ENCODE measurements at places on chromosomes 12 and 14. TPM values are rescaled to one million over a fixed set of nuclear protein-coding genes. Genes with fewer than 3 reads are reported as not detected.

DNA sequence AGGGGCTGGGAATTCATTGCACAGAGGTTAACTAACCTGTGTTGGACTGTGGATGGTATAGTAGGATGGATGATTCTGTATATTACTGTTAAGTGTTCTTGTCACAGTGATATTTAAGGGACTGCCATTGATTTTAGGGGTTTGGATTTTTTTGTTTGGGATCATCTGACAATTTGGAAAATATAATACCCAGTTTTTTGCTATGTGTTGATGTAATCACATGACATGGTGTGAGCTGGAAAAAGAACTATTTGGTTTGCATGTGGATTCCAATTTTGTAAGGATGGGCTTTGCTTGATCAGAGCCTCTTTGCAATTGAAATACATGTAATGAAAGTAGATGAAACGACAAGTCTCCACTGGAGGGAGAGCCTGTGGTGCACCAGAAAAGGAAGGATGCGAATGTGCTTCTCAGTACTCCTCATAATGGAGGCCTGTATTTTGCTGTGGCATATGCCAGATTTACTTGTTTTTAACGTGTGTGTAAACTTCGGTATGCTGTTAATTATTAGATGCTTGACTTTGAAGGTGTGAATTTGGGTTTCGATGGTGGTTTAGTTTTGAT is 2.7 kb downstream of the DYRK2 start:
- DNase-seq = peak; percentile 46

DNA sequence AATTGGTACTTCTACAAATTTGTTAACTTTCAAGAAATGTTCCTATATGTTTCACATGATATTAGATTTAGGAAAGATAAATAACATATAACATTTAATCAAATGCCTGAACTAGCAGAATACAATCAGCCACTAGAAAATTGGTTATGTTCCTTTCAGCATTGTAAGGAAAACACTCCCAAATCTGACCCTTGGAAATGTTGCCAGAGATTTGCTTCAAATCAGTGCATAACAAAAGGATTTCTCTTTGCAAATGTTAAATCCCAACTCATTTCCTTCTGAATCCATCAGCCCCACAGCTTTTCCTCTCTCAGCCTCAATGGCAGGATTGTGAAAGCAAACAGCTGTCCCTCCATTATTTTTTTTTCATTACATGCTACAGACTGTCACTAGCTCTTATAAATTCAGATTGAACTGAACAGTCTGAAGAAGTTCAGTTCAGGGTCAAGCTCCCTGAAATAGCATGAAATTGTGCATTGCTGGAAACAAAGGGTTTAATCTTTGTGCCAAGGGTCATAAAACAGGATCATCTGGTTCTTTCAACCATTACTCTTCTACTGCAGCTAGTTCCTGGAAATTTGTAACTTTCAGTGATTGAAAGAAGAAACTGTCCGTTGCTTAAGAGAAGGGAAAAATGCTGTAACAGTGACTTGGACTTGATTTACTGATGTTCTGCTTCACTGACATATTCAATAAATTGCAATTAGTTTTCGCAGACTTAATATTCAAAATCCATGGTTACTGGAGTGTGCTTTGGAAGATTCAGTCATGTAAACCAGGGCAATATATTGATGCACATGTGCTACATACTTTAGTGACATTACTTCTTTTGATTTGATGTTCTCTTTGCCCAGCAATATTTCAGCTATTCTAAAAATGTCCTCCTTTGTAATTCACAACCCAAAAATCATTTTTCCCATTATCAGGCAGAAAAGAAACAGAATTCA is 246.4 kb downstream of the RPL10L start:
- no peak for DNase-seq

EMP1 gene
- 17.3 TPM for polyA plus RNA-seq

ASCL1 gene
- not detected for polyA plus RNA-seq

Measured in A549 (cell line).